ENCODE measurements at places on chromosomes 2 and 18.

- DNase-seq = no peak
These were observed 169.4 kb downstream of the NBAS start for GRCh38 chr2:15391751-15392150.

DNA sequence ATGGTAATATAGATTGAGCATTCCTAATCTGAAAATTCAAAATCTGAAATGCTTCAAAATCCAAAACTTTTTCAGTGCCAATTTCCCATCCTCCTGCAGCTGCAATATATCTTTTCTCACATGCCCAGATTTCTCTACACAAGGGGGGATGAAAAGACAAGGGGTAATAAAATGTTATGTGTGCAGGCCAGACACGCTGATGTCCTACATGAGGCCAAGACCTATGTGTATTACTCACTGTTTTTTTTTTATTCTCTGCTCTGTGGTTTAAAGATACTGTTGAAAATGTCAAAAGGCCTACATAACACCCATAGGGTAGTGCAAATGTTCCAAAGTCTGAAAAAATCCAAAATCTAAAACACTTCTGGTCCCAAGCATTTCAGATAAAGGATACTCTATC, 41.2 kb upstream of the CWC22 start:
- no peak for DNase-seq

GRCh38 chr2:239157771-239158170, 243.0 kb downstream of the HDAC4 start:
- no peak for DNase-seq

DNA sequence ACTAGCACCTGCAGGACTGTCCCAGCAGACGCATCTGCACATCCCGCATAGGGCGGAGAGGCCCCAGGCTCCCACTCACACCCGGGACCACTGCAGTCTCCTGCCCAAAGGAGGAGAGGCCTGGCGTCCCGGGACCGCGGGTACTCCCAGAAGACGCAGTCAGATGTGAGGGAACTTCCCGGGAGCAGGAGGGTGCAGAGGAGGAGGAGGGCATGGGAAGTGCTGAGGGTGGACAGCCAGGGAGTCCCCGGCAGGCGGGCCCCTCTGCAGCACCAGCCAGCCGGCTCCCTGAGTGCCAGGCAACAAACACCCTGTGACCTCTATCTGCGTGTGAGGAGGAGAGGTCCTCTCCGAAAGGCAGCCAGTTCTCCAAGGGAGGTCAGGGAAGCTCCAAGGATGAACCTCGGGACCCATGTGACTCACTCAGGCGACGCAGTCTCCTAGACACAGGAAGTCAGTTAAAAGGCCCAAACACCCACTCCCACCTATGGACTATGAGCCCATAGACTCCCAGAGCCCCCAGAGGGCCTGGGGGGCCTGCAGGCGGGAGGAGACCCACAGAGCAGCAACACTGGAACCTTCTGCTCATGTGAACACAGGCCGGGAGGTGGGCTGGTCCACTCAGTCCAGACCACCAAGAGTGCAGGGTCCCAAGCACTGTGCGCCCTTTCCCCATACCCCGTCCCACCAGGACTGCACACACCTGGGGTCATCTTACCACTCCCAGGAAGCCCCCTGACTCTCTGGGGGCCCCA, 4.2 kb downstream of the PXDN start:
- no peak for DNase-seq
